ACHN (cell line): ENCODE measurements at places on chromosomes 16 and 17.

DNA sequence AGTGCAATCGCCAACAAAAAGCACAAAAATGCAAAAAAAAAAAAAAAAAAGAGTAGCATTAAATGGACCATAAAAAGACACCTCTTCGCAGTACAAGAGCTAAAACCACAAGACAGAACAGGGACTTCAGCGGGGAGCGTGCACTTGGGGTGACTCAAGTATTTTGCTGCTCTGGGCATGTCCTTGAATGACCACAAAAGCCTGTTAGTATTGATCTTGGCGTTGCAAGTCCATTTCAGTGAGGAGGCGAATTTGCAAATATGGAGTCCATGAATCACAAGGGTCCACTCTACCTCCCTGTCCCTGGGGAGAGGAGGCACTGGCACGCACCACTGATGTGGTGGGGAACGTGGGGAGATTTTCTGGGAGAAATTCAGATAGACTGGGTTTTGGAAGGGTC, 78.9 kb downstream of the CNGB1 start:
- DNase-seq: peak; percentile 94

- DNase-seq: no peak
Measured at GRCh38 chr16:17548825-17549224, 78.1 kb upstream of the XYLT1 start.

- DNase-seq: no peak
Measured at GRCh38 chr17:74059479-74060240, 143.8 kb upstream of the RPL38 start.

DNA sequence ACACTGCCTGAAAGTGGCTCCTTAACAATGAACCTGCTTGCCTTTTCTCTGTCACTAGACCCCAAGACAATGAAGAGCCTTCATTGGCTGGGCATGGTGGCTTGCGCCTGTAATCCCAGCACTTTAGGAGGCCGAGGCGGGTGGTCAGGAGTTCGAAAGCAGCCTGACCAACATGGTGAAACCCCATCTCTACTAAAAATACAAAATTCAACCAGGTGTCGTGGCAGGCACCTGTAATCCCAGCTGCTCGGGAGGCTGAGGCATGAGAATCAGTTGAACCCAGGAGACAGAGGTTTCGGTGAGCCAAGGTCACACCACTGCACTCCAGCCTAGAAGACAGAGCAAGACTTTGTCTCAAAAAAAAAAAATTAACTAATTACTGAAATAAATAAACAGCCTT, 45.3 kb upstream of the SEC14L1 start:
- DNase-seq: no peak

GRCh38 chr17:50884439-50885311, 18.5 kb upstream of the TOB1 start:
- DNase-seq: no peak

DNA sequence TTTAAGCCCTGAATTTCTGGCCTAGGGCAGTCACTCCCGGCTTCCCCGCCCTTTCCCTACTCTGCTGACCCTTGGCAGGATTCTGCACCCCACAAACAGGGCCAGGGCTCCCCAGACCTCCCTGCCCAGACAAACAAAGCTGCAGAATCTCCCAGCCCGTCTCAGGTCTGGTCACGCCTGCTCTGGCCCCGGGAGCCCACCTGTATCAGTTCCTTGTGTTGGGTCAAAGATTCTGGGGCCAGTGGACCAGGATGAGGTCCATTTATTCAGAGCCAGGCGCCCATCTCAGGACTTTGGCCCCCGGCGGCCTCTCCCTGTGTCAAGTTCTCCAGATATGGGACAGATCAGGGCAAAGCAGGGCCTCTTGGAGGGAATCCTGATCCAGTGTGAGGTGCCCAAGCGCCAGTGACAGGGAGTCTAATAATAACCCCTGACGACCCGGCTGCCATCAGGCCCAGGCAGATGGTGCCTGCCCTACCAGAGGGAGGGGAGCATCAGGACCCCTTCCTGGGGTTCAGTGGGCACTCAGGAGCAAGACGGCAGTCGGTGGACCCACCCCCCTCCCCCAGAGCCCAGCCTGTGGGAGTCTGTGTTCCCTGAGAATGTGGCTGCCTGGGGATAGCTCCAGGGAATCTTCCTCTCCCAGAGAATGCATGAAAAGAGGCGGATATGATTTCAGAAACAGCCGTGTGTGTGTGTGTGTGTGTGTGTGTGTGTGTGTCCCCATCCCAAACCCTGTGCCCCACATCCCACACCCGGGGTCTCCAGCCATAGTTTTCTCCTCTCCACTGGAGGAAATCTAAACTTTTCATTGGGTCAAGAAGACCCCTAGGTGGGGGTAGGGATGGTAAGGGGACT, 1.3 kb downstream of the TTYH2 start:
- DNase-seq: no peak

GRCh38 chr17:49495842-49496182, 719 bp downstream of the NGFR start:
- DNase-seq: no peak

DNA sequence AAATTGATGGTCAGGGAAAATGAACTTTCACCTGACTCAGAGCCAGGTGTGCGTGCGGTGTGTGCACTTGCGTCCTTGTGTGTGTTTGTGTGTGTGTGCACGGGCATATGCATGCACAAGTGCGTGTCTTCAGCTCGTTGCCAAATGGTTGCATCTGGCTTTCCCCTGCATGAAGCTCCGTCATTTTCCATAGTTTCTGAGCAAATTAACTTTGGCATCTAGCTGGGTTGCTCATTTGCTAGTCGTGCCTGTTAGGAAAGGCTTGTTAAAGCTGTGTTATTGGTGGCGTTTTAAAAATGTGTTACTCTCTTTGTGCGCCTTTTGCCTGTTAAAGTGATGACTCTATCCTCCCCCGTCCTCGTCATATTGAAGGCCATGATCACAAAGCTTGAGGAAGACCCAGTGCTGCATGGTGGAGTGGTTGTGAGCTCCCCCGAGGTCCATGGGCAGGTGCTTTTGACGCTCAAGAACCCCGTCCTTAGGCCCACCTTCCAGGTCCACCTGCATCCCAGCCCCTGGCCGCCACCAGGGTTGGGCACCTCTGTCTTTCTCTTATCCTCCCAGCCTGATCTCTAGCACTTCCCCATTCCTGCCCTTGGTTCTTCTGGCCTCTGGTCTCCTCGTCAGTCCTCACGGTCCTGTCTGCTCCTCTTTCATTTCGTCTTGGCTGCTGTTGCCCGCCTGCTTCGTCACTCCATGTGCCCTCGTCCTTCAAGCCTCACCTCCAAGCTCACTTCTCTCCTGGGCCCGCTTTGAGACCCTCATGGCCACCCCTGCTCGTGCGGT, 355.8 kb downstream of the SNX29 start:
- DNase-seq: no peak

DNA sequence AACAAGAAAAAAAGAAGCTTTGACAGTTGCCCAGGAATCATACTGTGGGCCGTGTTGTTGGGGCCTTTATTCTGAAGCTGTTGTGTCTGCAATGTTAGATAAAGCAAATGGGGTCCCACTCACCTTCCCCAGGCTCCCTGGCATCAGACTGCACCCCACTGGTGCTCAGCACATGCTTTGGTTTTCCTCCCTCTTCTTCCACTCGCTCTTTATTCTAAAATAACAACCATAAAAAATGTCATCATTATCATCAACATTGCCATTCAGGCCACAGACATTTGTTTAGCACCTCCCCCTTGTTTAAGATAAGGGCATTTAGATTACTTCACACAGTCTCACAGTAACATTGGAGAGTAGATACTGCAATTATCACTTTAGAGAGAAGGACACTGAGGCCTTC, 8.2 kb downstream of the MYLK3 start:
- no peak for DNase-seq

GRCh38 chr16:31196324-31197088, 6.1 kb downstream of the PYCARD start:
- DNase-seq: no peak

- no peak for DNase-seq
Measured at GRCh38 chr16:62036101-62036801, at the start of gene CDH8. Gene CDH8 (minus strand): TSS chr16:62036438. CDS start chr16:62021403, 15,035 bp downstream.

DNA sequence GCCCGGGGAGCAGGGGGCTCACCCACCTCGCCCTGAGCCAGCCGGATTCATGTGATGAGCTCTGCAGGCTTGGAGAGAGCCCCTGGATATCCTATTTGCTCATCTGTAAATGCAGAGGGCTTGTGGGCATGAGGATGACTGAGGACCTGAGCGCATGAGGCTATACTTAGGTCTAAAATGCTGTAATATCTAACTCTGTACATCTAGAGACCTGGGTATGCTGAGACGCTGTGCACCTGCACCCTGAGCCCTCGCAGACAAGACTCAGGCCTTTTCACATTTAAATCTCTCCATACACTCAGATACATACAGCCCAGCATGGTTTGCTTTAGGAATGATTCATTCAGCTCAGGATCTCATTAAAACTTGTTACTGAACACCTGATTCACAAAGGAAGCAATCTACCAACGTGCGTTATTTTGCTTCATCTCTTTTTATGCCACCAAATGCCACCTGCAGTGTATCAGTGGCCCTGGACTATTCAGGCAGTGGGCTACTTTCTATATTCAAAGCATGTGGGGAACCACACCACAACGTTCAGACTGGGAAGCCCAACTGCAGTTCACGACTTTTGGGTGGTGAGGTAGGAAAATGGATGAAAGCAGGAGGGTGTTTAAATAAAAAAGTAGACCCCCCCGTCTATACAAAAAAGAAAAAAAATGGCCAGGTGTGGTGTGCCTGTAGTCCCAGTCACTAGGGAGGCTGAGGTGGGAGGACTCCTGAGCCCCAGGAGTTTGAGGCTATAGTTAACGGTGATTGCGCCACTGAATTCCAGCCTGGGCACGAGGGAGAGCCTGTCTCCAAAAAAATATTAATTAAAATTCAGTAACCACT, 12.0 kb downstream of the USP7 start:
- DNase-seq: no peak

- DNase-seq: no peak
Measured at GRCh38 chr16:56348168-56349085, 76.9 kb downstream of the AMFR start.

- no peak for DNase-seq
Measured at GRCh38 chr17:9226794-9227135, 205.5 kb downstream of the NTN1 start.

GRCh38 chr17:17818088-17818526, 18.7 kb downstream of the SREBF1 start:
- peak; percentile 57 for DNase-seq

DNA sequence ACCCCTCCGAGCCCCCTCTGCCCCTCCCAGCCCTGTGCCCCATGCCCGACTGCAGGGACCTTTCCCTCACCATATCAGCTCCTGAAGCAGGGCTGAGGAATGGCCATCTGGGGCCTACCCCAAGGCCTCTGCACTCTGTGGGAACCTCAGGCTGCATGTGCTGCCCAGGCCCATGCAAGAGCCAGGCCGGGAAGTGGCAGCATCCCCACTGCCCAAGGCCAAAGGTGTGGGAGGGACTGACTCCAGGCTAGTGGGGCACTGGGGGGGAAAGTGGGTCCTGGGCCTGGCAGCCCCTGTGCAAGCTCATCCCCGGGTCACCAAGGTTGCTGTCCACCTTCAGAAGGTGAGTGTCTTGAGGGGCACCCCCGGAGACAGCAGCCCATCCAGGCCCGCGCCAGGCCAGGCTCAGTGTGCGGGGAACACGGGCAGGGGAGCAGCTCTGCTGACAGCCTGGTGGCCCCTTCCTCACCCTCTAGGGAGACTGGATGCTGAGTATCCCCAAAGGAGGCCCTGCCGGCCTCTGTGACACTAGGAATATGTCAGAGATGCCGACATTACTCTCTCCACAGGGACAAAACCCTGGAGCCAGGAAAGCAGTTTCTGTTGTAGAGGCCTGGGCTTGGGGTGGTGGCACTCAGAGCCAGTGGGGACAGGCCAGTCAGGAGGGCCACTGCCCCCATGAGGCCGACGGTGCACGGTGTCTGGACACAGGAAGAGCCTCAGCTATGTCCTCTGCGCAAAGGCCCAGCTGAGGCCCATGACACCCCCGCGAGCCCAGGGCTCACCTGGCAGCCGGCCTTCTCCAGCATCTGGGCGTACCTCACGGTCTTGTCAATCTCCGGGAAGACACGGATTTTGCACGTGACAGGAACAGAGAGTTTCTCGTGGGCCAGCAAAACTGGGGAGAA, 3.3 kb downstream of the DUS1L start:
- DNase-seq: no peak

- peak; percentile 92 for DNase-seq
Measured at GRCh38 chr17:57868007-57868909, 18.4 kb upstream of the MRPS23 start.

DNA sequence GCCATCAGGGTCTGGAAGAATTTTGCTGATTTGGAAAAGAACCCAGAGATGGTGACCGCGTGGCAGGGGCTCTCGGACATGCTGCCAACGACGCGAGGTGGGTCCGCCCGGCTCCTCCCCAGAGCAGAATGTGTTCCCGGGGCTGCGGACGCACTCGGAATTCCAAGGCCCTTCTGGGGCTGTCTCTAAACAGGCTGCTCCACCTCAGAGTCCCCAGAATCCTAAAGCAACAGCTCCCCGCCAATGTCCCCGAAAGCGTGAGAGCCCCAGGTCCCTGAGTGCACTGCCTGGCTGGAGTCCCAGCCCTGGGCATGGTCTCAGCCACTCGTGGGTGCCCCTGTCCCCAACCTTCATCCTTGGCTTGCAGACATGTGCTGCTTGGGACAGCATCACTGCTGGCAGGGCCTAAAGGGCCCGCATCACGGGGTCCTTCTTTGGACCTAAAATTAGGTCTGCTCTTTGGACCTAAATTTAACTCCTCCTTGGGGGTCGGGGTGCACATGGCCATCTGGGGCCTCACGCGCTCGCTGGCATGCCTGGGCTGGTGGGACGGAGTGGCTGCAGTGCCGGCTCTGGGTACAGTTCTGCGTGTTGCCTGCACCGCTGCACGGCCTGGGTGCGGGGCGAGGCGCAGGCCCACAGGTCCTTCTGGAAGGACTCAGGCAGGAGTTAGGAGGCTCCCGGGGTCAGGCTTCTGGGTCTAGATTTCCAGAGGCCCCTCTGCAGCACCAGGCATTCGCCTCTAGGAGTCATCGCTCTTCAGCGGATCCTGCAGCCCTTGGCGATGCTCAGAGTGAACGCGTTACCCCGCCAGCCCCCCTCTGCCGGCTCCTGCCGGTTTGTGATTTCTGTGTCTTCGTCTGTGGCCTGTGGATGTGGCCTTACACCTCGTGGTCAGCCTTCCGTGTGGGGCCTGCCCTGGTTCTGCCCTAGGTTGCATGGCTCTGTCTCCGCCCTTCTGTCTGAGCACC, 41.9 kb upstream of the CHMP6 start:
- DNase-seq: no peak

GRCh38 chr17:40854175-40854814, 12.7 kb downstream of the KRT12 start:
- DNase-seq: peak; percentile 82

- no peak for DNase-seq
Measured at GRCh38 chr16:57704011-57704904, 9.7 kb downstream of the DRC7 start.

- DNase-seq: no peak
Measured at GRCh38 chr17:12592941-12593340, 72.7 kb upstream of the MYOCD start.

- DNase-seq: no peak
Measured at GRCh38 chr17:34220752-34221395, 34.2 kb upstream of the CCL2 start.

- no peak for DNase-seq
Measured at GRCh38 chr16:30179931-30180330, 3.5 kb upstream of the CORO1A start.
